ENCODE measurements at places on chromosomes 5 and 9. TPM values are rescaled to one million over a fixed set of nuclear protein-coding genes. Genes with fewer than 3 reads are reported as not detected.

- no peak for DNase-seq
Measured at GRCh38 chr5:85576666-85577065, 1041.1 kb upstream of the COX7C start.

DNA sequence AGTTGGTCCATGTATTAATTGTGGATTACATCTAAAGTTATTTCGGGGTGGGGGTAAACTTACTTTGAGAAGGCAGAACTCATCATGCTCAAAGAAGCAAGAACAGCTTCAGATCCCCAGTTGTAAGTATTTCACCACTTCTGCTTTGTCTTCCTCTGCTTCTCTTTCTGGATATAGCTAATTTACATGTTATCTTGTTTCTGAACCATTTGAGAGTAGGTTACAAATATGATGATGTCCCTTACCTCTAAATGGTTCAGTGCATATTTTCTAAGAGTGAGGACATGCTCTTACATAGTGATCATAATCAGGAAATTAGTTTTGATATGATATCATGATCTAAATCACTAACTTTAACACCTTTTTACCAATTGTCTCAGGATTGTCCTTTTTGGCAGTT is 11.9 kb downstream of the TRIO start:
- DNase-seq = no peak

- no peak for DNase-seq
Measured at GRCh38 chr9:88291056-88291455, 97.2 kb upstream of the SPIN1 start.

- DNase-seq = no peak
Measured at GRCh38 chr5:15286650-15287049, 213.3 kb upstream of the FBXL7 start.

GRCh38 chr5:991472-992267 is 16.9 kb upstream of the NKD2 start:
- no peak for DNase-seq

GRCh38 chr9:80070071-80070742 is 498.4 kb downstream of the TLE4 start:
- DNase-seq = no peak

DNA sequence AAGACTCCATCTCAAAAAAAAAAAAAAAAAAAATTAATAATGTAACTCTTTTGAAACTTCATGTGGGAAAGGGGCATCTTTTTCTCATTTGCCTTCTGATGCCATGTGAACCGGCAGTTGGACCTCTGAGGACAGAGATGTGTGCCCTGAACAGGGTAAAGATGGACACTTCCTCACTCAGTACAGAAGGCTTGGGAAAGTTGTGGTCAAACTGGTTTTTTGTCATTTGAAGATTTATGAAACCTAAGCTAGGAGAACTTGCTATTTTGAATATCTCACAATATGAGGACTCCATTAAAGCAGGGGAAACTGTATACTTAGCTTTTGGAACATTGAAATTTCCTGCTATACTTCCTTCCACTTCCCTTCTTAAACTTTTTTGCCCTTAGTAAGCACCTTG is 147.5 kb upstream of the ALDH1B1 start:
- DNase-seq = no peak

The MORN5 gene
- polyA plus RNA-seq = not detected

DNA sequence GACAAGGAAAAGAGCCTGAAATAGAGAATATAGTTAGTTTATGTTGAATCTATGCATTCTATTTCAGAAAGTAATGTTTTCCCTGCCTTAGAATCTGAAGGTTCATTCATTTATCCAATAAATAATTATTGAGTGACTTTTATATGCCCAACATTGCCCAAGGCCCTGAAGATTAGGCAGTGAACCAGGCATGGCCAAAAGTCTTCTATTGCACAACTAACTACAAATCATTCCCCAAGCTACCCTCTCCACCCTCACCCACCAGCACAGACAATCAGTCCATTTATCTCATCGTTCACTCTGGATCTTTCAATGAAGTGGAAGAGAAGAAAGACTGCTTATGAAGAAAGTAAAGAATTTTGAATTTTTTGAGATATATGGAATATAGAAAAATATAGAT is 268.4 kb downstream of the PLK2 start:
- DNase-seq = no peak

GRCh38 chr9:18566121-18566520 is 92.2 kb downstream of the ADAMTSL1 start:
- no peak for DNase-seq

- no peak for DNase-seq
Measured at GRCh38 chr9:120913647-120914264, 12.8 kb downstream of the TRAF1 start.

GRCh38 chr5:161261668-161262323 is 284.7 kb downstream of the GABRB2 start:
- DNase-seq = no peak

DNA sequence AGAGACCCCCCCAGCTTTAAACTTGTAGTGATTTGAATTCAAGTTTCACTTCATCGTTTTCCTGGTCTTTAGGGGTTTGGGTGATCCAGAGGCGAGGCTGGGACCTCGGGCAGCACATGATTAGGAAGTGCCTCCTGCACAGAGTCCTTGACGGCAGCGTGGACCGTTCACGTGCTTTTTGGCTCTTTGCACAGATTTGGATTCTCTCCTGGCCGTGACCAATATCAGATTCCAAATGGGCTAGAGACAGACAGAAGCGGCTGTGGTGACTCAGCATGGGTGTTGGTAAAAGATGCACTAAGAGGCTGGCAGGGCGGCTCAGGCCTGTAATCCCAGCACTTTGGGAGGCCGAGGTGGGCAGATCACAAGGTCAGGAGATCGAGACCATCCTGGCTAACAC is 117.2 kb upstream of the CACNA1B start:
- no peak for DNase-seq

The HOMER1 gene
- polyA plus RNA-seq = 4.6 TPM

The SVEP1 gene
- polyA plus RNA-seq = not detected

DNA sequence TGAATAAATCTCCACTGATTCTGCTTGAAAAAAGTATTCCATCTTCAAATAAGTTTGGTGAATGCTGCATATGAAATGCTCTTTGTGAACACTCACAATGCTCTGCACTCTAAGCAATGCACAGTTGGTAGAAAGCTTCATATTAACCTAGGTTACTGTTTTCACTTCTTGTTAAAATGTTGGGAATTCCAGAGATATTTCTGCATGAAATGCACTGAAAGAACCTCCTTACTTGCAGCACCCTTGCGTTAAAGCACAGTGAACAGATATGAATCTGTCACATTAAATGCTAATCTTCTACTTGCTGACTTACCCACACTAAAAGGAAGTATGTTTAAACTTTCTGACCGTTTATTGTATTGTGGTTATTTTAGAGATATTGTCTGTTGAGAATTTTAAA is 584.1 kb upstream of the NUDT12 start:
- no peak for DNase-seq

The COL27A1 gene
- not detected for polyA plus RNA-seq

DNA sequence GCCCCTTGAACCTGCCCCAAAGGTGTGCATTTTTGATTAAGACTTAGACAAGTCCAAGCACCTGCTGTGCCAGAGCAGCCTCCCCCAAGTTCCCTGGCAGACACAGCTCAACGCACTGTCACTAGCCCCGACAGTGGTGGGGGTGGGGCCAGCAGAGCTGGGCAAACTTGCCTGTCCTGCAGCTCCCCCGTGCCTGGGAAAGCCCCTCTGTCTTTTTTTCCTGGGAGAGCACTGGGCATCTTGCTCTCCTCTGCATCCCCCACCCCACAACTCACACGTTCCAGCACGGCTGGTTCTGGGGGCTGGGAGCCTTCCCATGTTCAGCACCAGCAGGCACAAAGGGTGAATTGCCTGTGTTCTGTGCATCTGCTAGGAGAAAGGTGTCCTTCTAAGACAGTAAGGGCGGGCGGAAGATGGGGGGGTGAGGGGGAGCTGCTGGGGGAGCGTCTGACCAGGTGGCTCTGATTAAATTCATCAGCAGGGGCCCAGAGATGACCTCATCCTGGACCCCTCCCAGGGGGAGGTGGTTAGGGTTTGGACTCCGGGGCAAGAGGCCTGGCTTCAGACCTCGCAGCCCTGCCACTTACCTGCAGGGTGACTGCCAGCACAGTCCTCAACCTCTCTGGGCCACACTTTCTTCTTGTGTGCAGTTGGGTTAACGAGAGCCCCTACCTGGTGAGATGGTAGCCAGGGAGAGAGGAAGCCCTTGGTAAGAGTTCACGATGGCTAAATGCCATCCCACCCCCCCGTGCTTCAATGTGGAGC is 23.5 kb downstream of the HMCN2 start:
- no peak for DNase-seq

The TNC gene
- not detected for polyA plus RNA-seq

The HTR4 gene
- polyA plus RNA-seq = not detected

The CER1 gene
- not detected for polyA plus RNA-seq

DNA sequence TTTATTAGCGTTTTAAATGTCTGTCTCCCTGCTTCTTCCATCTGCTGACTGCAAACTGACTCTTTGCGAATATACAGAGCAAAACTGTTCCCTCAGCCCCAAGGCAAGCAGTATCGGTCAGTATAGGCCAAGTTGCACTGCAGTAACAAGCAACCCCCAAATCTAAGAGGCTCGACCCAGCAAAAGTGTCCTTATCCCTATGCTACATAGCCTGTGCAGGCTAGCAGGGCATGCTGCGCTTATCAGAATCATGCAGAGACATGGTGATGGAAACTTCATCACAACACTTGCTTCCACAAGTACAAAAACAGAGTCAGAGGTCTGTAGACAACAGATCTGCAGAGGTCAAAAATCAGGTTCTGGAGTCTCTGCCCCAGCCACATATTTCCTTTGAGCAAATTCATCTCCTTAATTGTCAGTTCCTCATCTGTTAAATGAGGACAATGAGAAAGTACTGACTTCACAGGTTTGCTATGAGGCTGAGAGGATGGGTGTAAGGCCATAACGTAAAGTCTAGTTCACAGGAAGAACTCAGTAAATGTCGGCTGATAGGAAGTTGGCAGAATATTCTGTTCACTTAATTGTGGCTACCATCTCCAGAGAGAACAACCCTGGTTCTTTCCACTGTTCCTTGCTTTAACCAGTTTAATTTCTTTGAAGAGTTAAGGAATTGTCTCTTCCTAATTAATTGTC is 9.6 kb upstream of the IL17B start:
- no peak for DNase-seq

- DNase-seq = peak; percentile 41
Measured at GRCh38 chr5:180646289-180646962, 3.0 kb downstream of the FLT4 start.

GRCh38 chr5:95530416-95530815 is 24.4 kb downstream of the SKIC3 start:
- no peak for DNase-seq

The NPR3 gene
- polyA plus RNA-seq = not detected
